ENCODE measurements at places on chromosomes 6 and 20. TPM values are rescaled to one million over a fixed set of nuclear protein-coding genes. Genes with fewer than 3 reads are reported as not detected.

The PACRG gene
- not detected for total RNA-seq

The NRSN1 gene
- total RNA-seq: not detected

The PLEKHG1 gene
- total RNA-seq: 52.2 TPM

The BPIFB1 gene
- total RNA-seq: not detected

The TRIM15 gene
- total RNA-seq: 19.8 TPM

The TFAP2C gene
- total RNA-seq: not detected

The UBD gene
- total RNA-seq: 2.1 TPM

The PMEPA1 gene
- 3.3 TPM for total RNA-seq

The NKX2-4 gene
- total RNA-seq: not detected

The PLG gene
- total RNA-seq: not detected

The TMEM30A gene
- 51.5 TPM for total RNA-seq

The SCRT2 gene
- total RNA-seq: not detected

The PRSS35 gene
- total RNA-seq: not detected

The DNAH8 gene
- not detected for total RNA-seq

The PPP1R16B gene
- 7.8 TPM for total RNA-seq

The BMP6 gene
- total RNA-seq: 1.7 TPM

The ZSCAN31 gene
- 8.2 TPM for total RNA-seq

The GABRR1 gene
- not detected for total RNA-seq

The BPIFA1 gene
- not detected for total RNA-seq

The ZNF292 gene
- total RNA-seq: 74.7 TPM

The RAB23 gene
- total RNA-seq: 18.2 TPM

The FOXA2 gene
- total RNA-seq: 4.1 TPM

The BPIFB6 gene
- not detected for total RNA-seq

The HLA-DMB gene
- 86.7 TPM for total RNA-seq

The MCCD1 gene
- not detected for total RNA-seq

The PPARD gene
- 48.5 TPM for total RNA-seq

The PXDC1 gene
- 35.5 TPM for total RNA-seq

The BACH2 gene
- total RNA-seq: 26.4 TPM

The MYO6 gene
- total RNA-seq: 60.2 TPM

The OPRM1 gene
- not detected for total RNA-seq

The SIRPB1 gene
- total RNA-seq: 1.6 TPM

The RIMS4 gene
- total RNA-seq: not detected

The NECAB3 gene
- 104 TPM for total RNA-seq

The CENPQ gene
- total RNA-seq: 1.5 TPM

The GLP1R gene
- 0.38 TPM for total RNA-seq

The TRAM2 gene
- total RNA-seq: 13.5 TPM

The ULBP1 gene
- not detected for total RNA-seq

The RBM24 gene
- 5.0 TPM for total RNA-seq

The CTAGE9 gene
- total RNA-seq: not detected

Measured in Peyer's patch (tissue), 4 donors.